ENCODE measurements at places on chromosomes 6 and 20.

DNA sequence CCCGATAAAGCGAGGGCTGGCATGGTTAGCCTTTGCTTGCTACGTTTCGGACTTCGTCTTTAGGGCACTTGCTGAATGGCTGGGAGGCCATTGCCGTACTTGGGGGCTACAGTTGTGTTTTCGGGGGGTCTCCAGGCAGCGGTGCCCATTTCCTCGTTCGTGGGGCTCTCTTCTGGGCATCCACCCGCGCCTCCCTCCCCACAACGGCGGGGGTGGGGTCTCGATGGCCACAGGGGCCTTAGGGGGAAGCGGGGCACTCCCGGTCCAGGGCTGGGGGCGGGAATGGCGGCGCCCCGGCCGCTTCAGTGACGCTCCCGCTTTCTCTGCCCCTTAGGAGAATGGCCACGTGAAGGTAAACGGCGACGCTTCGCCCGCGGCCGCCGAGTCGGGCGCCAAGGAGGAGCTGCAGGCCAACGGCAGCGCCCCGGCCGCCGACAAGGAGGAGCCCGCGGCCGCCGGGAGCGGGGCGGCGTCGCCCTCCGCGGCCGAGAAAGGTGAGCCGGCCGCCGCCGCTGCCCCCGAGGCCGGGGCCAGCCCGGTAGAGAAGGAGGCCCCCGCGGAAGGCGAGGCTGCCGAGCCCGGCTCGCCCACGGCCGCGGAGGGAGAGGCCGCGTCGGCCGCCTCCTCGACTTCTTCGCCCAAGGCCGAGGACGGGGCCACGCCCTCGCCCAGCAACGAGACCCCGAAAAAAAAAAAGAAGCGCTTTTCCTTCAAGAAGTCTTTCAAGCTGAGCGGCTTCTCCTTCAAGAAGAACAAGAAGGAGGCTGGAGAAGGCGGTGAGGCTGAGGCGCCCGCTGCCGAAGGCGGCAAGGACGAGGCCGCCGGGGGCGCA is 2.4 kb downstream of the MARCKS start:
- DNase-seq = peak; percentile 47

DNA sequence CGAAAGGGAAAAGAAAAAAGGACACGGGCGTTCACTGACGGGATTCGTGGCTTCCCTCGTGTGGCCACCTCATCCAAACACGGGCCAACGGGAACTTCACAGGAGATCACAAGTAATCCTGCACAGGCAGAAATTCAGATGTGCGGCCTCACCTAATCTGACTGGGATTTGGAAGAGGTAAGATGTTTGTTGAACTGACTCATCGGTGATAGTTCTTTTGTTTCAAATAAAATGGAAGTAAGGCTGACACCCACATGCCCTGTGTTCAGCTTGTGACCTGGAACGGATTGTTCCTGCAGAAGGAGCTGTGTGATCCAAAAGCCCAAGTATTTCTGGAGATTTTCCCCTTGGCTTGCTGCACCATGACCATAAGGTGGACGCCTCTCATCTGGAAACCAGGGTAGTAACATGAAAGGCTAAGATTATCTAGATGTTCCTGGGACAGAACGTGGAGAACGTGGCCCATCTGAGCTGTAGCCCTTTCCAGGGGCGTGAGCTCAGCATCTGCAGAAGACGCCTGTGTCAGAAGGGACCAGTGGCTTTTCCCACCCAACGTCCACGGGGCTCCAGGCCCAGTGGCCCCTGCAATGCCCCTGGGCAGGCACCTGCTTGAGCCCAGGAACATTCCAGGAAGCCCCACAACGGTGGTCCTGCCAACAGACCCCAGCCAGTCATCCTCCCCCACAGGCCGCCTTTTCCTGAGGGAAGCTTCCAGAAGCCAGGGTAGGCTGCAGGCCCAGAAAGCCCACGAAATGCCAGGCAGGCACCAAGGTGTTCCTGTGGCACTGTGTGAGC is 39.7 kb downstream of the DLL1 start:
- DNase-seq = no peak

DNA sequence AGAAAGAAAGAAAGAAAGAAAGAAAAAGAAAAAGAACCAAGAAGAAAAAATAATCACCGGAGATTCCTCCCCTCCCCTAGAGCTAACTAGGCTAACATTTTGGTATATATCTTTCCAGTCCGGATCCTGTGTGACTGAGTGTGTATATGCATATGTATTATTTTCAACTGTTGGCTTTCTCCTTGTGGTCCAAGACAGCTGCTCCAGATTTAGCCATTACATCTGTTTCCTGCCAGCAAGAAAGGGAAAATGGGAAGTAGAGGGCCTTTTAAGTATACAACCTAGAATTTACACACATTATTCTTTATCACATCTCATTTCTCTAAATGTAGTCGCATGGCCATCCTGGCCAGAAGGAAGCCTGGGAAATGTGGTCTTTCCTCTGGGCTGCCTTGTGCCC is 15.2 kb downstream of the SLC52A3 start:
- DNase-seq = no peak

DNA sequence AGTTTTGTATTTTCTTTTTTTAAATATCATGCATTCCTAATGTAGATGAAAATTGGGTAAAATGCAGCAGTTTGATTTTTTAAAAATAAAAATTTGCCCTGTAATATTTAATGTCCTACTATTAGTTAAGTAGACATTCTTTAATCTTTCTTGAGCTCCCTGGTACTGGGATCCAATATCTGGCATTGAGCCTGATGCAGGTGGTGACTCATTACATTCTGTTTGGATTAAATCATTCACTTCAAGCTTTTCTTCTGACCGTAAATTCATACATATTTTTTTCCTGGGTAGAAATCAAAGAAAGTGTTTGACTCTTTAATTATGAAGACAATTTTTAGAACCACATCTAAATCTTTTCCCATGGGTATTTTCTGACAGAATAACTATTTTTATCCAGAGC is 768.8 kb upstream of the SLC35B3 start:
- peak; percentile 59 for DNase-seq

DNA sequence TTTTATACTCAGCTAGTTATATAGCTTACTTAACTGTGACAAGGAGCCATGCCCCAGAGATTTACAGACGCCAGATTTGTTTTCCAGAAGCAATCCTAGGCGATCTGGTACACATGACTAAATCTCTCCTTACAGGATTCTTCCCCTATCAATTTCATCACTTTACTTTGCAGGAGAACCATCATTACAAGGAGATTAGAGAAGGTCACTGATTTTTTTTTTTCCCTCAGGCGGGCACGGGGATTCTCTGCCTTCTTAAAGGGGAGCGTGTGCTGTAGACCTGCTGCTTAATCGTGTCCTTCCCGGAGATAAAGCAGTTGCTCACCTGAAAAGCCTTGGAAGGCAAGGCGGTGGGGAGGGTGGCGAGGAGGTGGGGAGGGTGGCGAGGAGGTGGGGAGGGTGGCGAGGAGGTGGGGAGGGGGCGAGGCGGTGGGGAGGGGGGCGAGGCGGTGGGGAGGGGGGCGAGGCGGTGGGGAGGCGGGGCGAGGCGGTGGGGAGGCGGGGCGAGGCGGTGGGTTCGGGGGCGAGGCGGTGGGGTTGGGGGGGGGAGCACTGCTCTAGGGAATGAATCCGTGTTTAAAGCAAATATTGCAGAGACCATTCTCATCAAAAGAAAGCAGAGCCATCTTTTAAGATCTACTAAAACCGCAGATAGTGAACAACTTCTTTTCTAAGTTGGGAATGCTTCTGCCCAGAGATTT is 14.3 kb upstream of the MRAP2 start:
- no peak for DNase-seq

DNA sequence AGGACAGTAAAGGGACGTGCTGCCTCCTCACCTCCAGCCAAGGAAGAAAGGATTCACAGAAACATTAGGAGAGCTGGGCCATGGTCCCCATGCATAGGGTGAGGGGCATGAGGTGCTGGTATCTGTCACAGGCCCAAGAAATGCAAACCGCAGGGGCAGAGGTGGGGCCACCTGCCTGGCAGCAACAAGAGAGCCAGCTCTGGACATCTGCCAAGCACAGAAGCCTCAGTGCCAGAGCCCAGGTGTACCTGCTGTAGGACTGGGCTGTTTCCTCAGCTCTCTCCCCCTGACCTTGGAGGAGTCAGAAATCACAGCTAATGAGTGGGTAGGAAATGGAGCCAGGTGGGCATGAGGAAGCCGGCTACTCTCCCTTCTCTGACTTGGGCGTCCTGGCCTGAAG is 45.3 kb downstream of the SLC2A12 start:
- DNase-seq = no peak

GRCh38 chr6:20197251-20197650 is 15.0 kb downstream of the MBOAT1 start:
- DNase-seq = no peak

DNA sequence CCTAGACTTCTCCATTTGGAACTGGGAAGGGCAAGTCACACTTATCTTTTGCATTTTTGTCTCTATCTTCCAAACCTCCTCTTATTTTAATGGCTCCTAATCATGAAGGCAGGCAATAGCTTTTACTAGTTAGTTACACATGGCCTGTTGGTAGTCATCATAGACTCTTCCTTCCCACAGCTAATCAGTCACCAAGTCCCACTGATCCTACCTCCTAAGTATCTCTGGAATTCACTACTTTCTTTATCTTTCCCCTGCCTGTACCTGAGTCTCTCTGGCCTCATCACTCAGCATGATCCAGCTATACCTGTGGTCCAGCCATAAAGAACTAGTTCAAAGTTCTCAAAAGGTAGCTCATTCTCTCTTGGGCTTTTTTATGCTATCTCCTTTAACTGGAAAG is 18.8 kb downstream of the TMX4 start:
- DNase-seq = no peak

DNA sequence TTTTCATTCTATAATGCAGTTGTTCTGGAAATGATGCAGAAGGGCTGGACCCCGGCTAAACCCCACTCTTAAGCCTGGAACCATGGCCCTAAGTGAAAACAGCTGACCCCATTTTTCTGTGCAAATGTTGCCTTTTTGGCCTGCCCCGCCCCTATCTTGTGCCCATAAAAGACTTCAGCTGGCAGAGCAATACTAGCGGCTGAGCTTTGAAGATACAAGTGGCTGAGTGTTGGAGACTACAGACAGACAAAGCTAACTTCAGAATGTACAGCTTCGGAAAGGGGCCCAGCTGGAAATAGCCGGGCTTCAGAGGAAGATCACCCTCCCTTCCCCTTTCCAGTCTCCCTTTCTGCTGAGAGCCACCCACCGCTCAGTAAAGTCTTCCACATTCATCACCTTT is 258.6 kb upstream of the SPTLC3 start:
- DNase-seq = no peak

DNA sequence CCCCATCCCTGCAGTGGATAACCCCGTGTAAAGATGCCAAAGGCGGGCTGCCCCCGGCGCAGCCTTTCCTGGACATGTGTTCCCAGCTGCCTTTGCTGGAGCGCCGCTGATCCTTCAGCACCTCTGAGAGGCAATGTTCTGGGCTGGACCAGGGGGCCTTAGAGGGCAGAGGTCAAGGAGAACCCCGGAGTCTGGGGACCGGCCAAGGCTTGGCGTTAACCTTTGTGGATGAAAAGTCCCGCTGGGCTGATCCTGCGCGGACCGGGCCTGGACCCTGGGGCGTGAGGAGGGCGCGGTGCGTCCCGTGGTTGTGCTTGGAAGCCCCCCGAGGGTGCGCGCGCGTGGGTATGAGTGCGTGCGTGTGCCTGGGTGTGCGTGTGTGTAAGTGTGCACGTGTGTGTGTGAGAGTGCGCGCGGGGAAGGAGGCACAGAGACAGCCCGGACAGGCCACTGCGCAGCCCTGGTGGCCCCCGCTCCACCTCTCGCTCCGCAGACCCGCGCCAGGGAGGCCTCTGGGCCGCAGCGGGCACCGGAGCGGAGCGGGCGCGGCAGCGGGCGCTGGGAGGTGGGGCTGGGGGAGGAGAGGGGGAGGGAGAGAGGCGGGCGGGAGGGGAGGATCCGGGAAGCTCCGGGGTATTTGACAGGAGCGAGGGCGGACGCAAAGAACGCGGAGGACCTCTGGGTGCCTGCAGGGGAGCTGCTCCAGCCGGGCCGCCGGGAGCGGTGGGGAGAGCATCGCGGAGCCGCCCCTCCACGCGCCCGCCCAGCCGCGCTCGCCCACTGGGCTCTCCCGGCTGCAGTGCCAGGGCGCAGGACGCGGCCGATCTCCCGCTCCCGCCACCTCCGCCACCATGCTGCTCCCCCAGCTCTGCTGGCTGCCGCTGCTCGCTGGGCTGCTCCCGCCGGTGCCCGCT is at the start of gene SMOC2:
Gene SMOC2 (plus strand): TSS at position 665 of the 914 bp plus-strand sequence. CDS start 187 bp downstream, at position 852.
- no peak for DNase-seq

DNA sequence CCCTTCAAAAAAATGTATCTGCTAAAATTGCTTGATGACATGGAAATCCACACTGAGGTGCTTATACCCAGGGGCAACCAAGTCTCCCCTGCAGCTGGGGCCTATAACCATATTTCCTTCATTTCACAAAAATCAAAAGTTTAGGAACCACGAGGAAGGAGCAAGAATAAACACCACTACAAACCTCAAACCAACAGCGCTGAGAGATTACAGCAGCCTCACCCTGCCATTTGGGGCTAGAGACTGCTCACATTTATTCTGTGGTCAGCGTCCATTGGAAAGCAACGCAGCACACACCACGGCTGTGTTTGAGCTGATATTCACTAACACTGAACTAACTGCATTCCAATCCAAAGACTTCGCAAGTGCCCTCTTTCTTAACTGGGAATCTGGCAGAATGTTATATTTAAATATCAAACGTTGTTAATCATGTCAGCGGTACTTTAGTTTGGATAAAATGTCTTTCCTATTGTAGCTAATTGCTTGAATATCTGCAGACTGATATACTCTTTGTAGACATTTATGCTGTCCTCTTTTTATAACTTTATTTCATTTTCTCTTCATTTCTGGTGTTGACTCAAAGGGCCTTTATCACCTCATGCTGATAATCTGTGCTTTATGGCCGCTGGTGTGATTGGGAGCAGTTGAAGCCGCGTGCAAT is 94.6 kb downstream of the FOXA2 start:
- DNase-seq = no peak

DNA sequence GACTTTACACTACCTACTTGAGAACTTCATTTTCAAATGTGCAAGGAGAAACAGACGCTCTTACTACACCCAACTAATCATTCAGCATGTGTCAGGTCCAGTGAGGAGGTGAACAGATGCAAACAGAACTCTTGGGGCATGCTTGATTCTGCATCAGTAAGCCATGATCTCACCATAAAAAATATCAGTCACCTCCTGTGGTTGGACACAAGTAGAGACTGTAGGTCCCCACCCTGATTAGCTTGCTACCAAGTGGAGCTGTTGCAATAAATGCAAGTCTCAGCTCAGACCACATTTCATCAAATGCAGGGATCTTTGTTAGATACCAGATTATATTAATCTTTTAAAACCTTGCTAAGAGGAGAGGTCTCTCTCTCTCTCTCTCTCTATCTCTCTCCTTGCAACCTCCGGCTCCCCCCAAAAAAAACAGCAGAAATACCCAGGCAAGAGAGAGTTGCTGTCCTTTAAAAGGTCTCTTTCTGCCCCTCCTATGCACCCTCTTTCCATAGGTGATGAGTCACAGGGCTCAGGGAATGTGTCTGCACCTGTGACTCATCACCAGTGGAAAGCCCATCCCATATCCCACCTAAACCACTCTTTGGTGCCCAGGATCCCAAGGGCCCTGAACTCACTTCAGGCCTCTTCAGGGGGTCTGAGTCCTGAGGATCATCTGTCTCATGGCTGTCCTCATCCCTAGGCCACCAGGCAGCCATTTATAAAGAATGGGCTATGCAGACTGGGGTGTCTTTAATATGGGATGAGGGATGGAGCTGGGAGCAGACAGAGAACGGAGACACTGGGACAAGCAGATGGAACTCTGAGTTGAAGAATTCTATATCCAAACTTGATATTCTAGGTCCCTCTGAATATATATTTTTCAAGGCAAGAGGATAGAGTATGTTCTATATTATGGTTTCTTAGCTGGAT is 154.5 kb downstream of the QRSL1 start:
- DNase-seq = peak; percentile 79

- no peak for DNase-seq
Measured at GRCh38 chr20:32527052-32527446, 58.1 kb downstream of the NOL4L start.
